ENCODE measurements at places on chromosomes 2 and 18.

DNA sequence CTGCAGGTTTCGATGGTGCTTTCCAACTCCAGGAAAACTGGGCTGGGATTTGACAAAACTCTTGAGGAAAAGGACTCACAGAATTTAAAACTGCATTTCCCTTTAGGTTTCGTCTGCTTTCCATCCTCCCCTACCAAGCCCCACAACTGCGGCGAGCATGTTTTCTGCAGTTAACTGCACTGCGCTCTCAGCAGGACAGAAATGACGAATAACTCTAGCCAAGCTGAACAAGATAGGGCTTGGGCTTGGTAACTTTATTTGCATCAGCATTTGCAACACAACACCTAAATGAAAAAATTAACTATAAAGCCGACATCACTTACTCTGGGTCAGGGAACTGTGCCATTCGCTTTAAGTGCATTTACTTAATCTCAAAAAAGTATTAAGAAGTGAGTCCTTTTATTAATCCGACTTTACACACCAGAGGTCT lies 669 bp upstream of the PIKFYVE start:
- DNase-seq: no peak

DNA sequence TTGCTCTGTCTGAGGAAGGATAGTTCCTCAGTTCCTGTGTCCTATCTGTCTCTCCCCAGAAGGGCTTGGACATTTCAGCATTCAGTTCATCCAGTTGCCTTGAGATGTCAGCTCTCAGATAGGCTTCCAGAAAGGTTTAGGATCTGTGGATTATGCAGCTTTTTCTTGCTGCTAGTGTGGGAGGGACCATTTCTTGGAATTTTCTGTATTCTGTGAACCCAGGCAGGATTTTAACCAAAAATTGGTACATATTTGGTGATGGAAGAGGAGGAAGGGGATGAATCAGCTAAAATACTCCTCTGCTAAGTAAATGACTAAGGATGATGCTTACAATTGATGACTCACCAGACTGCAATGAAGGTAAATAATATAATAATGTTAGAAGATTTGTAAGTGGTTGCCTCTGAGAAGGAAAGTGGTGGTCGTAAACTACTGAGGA lies 58.6 kb upstream of the DOCK10 start:
- no peak for DNase-seq

DNA sequence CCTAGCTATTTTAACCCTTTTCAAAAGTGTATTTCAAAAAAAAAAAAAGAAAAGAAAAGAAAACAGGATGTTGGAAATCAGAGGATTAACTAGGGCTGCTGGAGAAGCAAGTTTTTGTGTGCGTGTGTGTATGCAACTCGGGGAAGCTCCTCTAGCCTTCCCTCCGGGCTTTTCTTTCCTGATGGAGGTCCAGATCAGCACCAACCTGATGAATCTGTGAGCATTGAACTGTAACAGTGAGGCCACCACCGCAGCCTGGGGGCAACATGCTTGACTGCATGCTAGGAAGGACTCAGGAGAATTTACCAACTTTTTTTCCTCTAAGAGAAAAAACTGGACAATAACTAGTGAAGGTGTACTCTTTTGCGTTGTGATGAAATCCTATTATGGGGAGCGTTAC lies 2.3 kb downstream of the OBSL1 start:
- DNase-seq: no peak

DNA sequence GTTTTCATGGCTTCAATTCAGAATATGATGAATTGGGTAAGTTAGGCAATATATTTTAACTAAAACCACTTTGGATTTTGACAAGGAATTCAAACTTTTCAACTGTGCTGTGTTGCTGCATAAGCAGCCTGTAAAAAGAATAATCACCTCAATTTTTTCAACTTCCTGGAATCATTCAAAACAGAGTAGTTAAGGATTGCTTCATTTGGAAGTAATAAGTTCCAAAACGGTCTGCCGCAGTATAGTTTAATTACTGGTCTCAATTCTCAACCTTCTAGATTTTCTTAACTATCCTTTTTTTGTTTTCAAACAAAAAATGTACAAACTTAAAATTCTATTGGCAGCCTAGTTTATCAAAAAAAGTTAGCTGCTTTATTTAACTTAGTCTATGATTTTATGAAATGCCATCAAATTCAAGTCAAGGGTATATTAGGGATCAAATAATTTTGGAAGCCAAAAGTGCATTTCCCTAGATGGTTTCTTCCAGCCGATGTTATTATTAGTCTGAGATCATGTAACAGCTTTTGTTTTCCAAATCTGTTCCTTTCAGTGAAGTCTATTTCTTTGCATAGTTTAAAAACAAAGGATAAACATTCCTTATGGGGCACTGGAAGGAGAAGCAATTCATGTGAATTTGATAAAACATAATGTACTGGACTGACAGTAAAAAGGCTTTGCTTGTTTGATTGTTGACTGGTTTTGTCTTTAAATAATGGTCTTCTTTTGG lies 76.1 kb upstream of the ETAA1 start:
- no peak for DNase-seq

GRCh38 chr2:42830922-42831574 lies 38.7 kb upstream of the HAAO start:
- no peak for DNase-seq

- no peak for DNase-seq
Measured at GRCh38 chr2:102581911-102582310, 37.4 kb upstream of the SLC9A2 start.

DNA sequence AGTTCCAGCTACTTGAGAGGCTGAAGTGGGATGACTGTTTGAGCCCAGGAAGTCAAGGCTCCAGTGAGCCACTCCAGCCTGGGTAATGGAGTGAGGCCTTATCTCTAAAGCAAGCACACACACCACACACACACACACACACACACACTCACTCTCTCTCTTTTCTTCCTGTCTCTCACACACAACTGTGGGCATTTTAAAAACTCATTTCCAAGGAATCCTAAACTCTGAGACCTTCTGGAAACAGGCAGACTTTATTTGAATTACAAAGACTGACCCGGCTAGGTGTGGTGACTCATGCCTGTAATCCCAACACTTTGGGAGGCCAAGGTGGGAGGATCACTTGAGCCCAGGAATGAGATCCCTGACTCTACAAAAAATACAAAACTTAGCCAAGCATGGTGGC lies 21.3 kb downstream of the WDSUB1 start:
- no peak for DNase-seq

DNA sequence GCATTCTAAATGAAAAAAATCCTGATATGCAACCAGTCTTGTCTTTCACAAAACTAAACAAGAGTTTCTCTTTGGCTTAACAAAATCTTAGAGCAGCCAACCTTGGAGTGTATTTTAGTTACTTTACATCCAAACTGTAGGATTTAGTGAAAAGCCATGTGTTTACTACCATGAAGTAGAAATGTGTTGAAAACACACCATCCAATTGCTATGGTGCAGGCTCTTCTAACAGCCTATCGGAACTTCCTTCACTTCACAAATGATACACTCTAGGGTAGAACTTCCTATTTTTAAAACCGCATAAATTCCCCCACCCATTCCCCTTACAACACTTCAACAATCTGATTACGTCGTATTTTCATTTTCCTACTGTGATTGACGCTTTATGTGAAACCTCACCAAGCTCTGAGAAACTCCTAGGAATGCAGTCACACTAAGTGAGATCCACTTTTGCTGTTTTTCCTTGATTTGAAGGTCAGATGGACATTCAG lies 74.4 kb upstream of the MAP4K4 start:
- DNase-seq: no peak
